Stimulated activated CD4-positive, alpha-beta T cell treated with anti-CD3 and anti-CD28 coated beads, Interleukin-1b, Interleukin-23, amount 100 ng/mL, for 24 hours (primary cell): ENCODE measurements at places on chromosomes 6 and 20.

DNA sequence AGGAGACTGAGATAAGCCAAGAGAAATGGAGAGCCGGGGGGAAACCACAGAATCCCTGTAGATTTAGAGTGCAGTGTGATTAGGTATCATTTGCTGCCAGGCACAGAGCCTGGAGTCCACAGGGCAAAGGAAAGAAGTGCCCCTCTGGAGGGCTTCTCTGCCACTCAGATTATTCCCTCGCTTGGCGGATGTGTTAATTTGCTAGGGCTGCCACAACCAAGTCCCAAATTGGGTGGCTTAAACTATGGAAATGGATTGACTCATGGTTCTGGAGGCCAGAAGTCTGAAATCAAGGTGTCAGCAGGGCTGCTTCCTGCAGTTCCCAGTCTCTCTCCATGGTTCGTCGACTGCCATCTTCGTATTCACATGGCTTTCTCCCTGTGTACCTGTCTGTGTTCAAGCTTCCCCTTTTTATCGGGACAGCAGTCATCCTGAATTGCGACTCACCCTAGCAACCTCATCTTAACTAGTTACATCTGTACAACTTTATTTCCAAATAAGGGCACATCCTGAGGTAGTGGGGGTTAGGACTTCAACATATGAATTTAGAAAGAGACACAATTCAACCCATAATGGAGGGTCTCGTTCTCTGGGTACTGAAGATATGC lies 122.2 kb downstream of the ANKRD60 start:
- no peak for DNase-seq

DNA sequence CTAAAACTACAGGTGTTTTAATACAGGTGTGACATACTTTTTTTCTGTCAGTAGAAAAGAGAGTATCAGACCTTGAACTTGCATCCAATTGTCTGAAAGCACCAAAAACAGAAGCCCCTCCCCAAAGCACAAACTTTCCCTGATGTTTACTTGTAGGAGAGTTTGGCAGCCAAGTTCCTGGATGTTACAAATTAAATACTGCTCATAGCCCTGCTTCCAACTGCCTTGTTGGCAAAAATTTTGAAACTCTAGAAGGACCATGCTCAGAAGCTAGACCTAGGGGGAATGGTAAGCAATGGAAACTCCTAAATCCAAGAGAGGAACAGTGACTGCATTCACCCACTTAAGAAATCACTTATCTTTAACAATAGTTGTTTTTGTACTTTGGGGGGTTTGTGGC lies 17.0 kb upstream of the ARG1 start:
- no peak for DNase-seq

DNA sequence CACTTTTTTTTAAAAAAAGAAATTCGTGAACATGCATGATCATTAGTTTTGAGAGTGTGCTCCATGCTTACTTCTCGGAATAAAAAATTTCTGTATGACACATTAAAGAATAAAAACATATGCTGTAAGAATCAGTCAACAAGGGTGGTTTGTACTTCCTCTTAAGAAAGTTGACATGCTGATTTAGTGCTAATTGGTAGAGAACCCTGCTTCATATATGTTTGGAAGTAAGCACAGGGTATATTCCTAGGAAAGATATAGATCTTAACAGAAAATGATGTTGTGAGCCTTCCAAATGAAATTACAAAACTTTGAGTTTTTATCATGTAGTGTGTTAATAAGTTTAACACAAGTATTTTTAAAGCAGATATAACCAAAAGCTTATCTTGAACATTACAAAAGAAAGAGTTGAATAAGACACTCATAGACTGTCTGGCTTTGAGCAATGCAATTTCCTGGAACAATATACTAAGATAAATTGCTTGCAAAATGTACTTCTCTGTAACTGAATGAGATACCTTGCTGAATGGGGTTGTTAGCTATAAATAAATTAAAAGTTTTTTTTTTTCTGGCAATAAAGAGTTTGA lies 13.8 kb upstream of the VIP start:
- no peak for DNase-seq

GRCh38 chr6:19052219-19052618 lies 665.1 kb downstream of the RNF144B start:
- DNase-seq: no peak

DNA sequence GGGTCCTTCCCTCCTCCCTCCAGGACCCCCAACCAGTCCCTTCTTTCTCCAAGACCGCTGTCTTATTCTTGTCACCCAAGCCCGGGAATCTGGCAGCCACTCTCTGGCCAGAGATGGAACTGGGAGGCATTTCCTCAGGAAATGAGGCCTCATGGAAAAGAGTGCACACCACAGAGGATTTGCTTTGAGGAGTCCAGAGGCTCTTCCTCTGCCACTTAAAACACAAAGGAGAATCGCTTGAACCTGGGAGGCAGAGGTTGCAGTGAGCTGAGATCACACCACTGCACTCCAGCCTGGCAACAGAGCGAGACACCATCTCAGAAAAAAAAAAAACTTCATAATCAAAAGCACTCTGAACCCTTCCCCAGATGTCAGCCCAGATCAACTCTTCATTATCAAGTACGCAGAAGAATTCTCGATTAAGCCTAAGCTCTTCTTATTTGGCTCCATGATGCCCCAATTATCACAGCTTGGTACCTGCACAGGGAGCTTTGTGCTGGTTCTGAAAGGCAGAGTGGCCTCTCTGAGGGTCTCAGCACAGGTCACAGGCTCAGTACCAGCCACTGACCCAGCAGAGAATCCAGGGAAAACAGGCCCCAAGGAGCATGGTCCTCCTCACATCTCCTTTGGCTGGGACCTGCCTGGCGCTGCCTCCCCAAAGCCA lies 82.9 kb upstream of the MAFB start:
- DNase-seq: no peak

DNA sequence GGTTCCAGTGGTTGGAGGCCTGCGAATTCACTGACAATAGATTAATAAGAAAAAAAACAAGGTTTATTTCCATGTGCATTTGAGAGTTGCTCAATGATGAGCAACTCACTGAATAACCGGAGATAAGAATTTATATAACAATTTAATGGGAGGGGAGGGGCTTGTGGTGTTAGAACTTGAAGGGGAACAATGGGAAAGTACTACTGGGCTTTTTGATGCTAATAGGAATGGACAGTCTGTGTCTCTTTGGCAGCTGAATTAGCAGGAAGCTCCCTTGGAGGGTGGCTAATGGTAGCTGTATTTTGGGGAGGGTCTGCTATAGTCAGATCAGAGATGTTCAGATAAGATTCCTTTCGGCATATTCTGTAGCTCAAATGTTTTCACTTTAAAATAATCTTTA lies 62.4 kb upstream of the GMDS start:
- no peak for DNase-seq
